ENCODE measurements at places on chromosomes 13 and 19. TPM values are rescaled to one million over a fixed set of nuclear protein-coding genes. Genes with fewer than 3 reads are reported as not detected.

The F10 gene
- not detected for total RNA-seq

The OR7D2 gene
- total RNA-seq = not detected

The ZNF540 gene
- total RNA-seq = 1.1 TPM

The CEACAM8 gene
- not detected for total RNA-seq

The COL5A3 gene
- 18.9 TPM for total RNA-seq

The DIAPH3 gene
- total RNA-seq = 10.2 TPM

The ZNF69 gene
- 10.0 TPM for total RNA-seq

The KLK15 gene
- total RNA-seq = not detected

The DCT gene
- 791 TPM for total RNA-seq

The PEG3 gene
- total RNA-seq = 0.77 TPM

The BICRA gene
- 10.5 TPM for total RNA-seq

The KIR2DL4 gene
- total RNA-seq = not detected

The KLK11 gene
- total RNA-seq = not detected

The LGALS4 gene
- not detected for total RNA-seq

The KLK3 gene
- not detected for total RNA-seq

The TMPRSS9 gene
- total RNA-seq = not detected

The ZNF208 gene
- total RNA-seq = 0.73 TPM

The PBX4 gene
- total RNA-seq = 1.1 TPM

The OR4F17 gene
- total RNA-seq = not detected

The CAPN12 gene
- not detected for total RNA-seq

The ZNF850 gene
- total RNA-seq = 5.0 TPM

The ZNF699 gene
- 13.4 TPM for total RNA-seq

The PSG7 gene
- not detected for total RNA-seq

The NAPSA gene
- total RNA-seq = 0.36 TPM

The GMIP gene
- 8.4 TPM for total RNA-seq

The ZNF98 gene
- total RNA-seq = not detected

The NLRP5 gene
- total RNA-seq = not detected

The FCER2 gene
- not detected for total RNA-seq

The NFIC gene
- total RNA-seq = 45.5 TPM

The KLK7 gene
- not detected for total RNA-seq

The TMEM161A gene
- 28.8 TPM for total RNA-seq

The ZSCAN4 gene
- total RNA-seq = not detected

The RNASEH2A gene
- total RNA-seq = 69.3 TPM

The PSG2 gene
- total RNA-seq = not detected

The ZNF224 gene
- total RNA-seq = 34.9 TPM

The POMP gene
- total RNA-seq = 117 TPM

The LYPD4 gene
- not detected for total RNA-seq

The PGLYRP1 gene
- total RNA-seq = not detected

The USHBP1 gene
- not detected for total RNA-seq

The SELENOV gene
- 0.36 TPM for total RNA-seq

The PSG3 gene
- total RNA-seq = not detected

The POU4F1 gene
- total RNA-seq = not detected

The MEX3D gene
- total RNA-seq = 17.3 TPM

The CABP5 gene
- not detected for total RNA-seq

The MTMR6 gene
- total RNA-seq = 39.9 TPM

The TMEM145 gene
- total RNA-seq = not detected

The IL12RB1 gene
- total RNA-seq = 0.31 TPM

The HIPK4 gene
- total RNA-seq = 0.36 TPM

The BRCA2 gene
- total RNA-seq = 7.2 TPM

The GSK3A gene
- total RNA-seq = 36.6 TPM

The C13orf42 gene
- total RNA-seq = not detected

The PLK5 gene
- total RNA-seq = under 0.01 TPM
